Right hindlimb (tissue), 1 donor: ENCODE measurements at places on chromosomes 5 and 9.

GRCh38 chr9:125428902-125429467, 167.4 kb downstream of the GAPVD1 start:
- DNase-seq = peak; percentile 55

DNA sequence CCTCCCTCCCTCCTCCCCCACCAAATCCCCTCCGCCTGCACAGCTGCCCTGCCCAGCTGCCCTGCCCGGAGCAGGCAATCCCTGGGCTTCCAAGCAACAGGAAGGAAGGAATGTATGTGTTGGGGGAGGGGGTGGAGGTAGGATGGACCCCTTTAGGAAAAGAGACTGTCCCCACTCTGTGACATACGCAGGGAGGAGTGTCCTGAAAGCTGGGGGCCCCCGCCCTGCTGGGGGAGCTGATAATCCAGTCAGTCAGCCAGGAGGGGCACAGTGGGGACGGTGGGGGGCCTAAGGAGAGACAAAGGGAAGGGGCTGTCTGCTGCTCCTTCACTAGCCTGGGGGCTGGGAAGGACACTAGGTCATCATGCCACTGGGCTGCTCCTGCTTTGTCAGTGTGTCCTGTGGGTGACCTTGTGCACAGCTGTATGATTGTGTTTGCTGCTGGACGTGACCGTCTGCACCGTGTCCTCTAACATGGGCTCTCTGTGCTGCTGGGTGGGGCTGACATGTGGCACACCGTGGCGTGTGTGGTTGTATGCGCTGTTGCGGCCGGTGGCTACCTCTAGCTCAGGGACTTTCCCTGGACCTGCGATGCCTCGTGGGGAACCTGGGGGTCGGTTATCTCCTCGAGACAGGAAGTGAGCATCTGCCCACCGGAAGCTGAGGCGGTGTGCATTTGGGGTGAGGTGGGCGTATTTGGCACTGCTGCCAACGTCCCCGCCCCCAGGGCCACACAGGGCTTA, 3.0 kb downstream of the N4BP3 start:
- DNase-seq = peak; percentile 65

GRCh38 chr5:79936646-79937216, 54.3 kb downstream of the MTX3 start:
- no peak for DNase-seq

- no peak for DNase-seq
These were observed 668.5 kb downstream of the ISL1 start for GRCh38 chr5:52051759-52052158.

DNA sequence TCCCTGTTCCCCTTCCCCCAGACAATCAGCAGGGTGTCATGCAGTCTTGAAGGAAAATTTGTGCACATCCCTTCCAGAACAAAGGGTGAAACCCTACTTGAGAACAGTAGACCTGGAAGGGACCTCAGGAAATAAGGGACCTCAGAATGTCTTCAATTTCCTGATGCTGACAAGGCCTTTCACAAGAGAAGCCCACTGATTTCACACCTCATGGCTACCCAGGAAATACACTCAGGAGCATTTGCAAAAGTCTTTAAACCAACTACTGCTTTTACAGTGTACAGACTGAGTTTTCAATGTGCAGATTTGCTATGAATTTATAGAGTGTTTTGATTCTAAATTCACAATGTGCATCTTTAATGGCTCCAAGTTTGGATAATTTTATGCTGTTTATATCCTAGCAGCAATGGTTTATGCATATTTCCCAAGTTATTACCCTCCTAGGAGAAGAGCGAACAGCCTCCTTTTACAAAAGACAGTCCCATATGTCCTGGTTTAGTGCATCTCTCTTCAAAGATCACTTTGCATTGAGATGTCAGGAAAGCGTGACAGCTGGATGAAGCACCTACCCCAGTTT, 74.8 kb downstream of the GALNT10 start:
- DNase-seq = no peak

GRCh38 chr5:38373743-38374142, 115.4 kb downstream of the EGFLAM start:
- no peak for DNase-seq

- DNase-seq = no peak
These were observed 567.4 kb downstream of the CCDC171 start for GRCh38 chr9:16120231-16120641.

DNA sequence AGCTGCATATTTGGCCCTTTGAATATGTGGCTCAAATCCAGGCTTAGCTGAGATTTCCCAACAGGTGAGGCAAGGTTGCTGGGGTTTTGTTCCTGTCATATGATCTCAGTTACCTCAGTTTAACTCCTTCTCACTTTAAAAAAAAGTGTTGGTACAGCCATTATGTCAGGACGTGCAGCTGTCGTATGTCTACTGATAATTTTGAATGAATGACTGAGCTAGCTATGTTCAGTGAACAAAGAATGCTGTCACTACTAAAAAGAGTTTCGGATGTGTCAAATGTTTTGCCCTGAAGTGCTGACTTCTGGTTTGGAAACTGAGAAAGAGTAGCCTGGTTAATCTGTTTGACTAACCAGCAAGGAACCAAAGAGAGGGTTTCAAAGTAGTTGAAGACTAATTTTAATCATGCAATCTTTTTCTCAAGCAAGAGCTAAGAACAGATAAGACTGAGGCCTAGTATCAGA, 106.3 kb upstream of the NR3C1 start:
- no peak for DNase-seq

- no peak for DNase-seq
These were observed 12.1 kb upstream of the CAMSAP1 start for GRCh38 chr9:135919318-135919890.

DNA sequence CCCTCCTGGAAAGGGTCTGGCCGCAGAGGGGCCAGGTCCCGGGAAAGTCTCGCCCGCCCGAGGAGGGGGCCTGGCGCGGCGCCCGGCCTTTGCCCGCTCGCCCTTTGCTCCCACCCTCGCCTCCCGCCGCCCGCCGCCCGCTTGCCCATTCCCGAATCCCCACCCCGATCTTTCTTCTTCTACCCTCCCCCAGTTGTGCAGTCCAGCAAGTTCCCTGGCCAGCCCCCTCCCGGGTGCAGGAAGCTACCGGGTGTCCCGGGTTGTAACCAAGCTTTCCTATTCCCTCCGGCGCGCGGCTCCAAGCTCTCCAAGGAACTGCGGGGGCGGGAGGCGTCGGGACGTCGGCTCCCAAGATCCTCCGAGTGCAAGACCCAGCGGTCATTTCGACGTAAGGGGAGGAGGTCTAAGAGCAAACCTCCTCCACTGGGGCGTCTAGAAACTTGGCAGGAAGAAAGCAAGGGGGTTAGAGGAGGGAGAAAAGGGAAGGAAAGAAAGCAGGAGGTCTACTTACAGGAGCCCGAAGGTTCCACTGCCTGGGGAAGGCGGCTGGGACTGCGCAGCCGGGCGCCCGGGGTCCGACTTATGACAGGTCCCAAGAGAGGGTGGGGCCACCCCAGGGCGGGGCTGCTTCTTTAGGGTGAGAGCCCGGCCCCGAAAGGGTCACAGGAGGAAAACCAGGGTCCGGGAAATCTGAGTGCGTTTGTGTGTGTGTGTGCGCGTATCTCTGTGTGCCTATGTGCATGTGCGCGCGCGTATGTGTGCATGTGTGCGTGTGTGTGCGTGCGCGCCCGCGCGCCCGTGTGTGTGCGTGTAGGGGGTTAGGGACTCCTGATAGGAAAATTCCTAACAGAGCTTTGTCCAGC, at the start of gene PTGR1:
PTGR1 (minus strand) TSS at position 556 of the 863 bp plus-strand sequence. CDS start 2,225 bp downstream, outside the sequence.
- DNase-seq = peak; percentile 87

DNA sequence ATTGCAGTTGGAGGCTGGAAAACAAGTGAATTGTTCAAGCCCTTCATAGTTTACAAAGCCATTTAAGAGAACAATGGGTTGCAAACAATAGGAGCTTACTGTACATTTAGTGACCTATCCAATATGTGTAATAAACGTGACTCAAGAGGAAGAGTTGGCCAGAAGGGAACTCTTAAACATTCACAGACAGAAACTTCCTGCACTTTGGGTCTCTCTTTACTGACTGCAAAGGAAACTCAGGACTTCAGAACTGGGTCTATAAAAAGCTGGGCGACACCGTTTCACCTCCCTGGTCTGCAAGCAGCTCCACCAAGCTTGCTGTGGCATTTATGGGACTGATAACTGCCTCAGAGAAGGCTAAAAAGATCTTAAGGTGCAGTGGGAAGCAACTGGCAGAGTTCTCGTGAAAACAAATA, 48.7 kb upstream of the SPATA31D4 start:
- no peak for DNase-seq

GRCh38 chr9:84759300-84759750, 89.8 kb downstream of the NTRK2 start:
- DNase-seq = no peak

GRCh38 chr5:125202353-125202752, 455.9 kb upstream of the ZNF608 start:
- DNase-seq = no peak

DNA sequence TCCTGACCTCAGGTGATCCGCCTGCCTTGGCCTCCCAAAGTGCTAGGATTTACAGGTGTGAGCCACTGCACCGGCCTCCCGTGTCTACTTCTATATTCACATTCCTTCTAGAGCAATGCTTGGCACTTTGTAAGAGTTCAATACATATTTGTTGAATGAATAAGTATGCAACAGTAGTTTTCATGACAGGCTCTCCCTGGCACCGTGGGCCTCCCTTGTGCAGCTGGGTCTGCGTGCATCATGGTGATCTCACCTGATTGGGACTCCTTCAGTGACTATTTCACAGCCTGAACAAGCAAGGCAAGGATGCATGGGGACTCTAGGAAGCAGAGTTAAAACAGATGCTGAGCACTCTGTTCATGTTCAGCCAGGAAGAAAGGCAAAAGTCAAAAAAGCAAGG, 6.8 kb upstream of the ZBTB34 start:
- no peak for DNase-seq

DNA sequence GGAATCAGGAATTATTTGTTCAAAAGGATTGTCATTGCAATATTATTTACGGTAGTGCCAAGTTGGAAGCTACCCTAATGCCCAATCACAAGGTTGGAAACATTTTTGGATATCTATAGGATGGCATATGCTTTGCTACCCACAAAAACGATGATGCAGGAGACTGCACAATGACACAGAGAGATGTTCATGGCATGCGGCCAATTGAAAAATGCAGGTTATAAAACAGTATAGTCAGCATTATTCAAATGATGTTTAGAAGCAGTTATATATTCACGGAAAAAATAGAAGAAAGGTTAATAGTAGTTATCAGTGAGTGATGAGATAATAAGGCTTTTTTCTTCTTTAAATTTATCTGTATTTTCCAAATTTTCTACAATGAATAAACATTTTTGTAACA, 5.9 kb upstream of the ACSL6 start:
- no peak for DNase-seq

- no peak for DNase-seq
These were observed 497.2 kb downstream of the MAT2B start for GRCh38 chr5:164002628-164003027.

GRCh38 chr9:91282292-91282691, 79.4 kb downstream of the AUH start:
- no peak for DNase-seq

DNA sequence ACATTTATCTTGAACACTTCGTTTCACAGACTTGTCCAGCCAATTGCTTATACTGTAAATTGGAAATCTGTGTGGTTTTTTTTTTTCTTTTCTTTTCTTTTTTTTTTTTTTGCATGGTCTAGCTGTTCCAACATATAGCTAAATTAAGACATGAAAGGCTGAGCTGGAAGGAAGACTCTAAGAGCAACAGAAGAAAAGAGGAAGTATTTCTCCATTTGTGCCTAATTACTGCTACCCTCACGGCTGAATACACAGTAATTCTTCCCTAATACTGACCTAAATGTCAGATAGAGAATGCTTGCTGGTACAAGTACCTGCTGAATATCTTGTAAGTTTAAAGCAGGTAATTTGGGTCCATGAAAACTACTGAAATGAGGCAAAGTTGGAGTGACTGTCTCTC, 11.0 kb upstream of the HAPLN1 start:
- no peak for DNase-seq

DNA sequence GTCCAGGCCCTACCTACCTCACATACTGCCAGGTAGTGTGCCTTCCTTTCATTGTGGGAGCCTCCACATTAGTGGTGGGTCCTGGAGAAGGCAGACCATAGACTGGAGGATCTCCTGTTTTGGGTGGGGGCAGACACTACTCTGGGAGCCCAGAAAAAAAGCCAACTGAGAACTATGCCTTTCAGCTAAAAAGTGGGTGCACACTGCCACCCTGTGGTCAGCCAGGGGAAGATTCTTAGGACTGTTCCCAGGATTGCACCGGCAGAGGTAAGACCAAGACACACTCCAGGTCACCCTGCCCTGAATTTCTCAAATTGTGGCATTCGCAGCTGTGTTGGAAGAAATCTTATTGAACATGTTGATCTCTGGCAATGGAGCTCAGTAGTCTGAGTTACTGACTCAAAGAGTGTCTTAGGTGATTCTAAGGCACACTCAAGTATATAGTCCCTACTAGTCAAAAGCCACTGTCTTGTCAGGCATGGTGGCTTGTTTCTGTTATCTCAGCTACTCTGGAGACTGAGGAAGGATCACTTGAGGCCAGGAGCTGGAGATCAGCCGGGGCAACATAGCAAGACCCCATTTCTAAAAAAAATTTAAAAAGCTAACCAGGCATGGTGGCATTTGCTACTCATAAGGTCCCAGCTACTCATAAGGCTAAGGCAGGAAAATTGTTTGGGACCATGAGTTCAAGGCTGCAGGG, 3.6 kb downstream of the SIGMAR1 start:
- peak; percentile 74 for DNase-seq

DNA sequence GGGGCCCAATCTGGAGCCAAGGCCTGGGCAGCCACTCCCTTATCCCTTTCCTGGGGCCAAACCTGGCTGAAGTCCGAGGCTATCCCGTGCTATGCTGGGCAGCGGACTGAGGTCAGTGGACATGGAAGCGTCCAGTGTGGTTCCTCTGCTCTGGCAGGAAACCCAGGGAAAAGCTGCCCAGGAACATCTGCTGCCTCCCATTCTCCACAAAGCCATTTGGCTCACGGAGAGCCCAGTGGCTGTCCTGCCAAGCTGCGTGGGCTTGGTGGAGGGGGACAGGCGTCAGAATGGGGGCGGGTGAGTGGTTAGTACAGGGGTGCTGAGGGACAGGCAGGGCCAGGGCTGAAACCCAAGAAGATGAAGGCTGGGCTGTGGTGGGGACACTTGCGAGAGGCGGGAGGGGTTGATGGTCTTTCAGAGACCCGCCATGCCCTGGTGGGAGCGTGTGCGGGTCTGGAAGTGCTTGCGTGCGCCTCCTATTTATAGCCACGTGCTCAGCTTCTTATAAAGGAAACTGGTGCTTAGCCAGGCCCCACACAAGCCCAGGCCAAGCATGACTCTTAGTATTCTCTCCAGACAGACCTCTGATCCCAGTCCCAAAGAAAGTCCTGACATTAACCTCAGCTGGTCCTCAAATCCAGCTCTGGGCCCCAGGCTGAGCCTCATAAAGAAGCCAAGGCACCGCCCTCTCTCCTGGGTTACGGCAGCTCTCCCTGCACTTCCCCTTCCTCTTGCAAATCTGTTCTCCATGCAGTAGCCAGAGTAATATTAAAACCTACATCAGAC, 9.4 kb upstream of the SLC6A7 start:
- peak; percentile 90 for DNase-seq

GRCh38 chr9:85727500-85727899, 14.3 kb downstream of the AGTPBP1 start:
- no peak for DNase-seq

- DNase-seq = no peak
These were observed 37.4 kb downstream of the MVB12B start for GRCh38 chr9:126363847-126364671.
